ENCODE measurements at places on chromosomes 4 and X. TPM values are rescaled to one million over a fixed set of nuclear protein-coding genes. Genes with fewer than 3 reads are reported as not detected.

The VCX2 gene
- not detected for polyA plus RNA-seq

The ZCCHC12 gene
- polyA plus RNA-seq = 0.45 TPM

The TBC1D19 gene
- polyA plus RNA-seq = 19.8 TPM

The LUZP4 gene
- not detected for polyA plus RNA-seq

The MAGEA2 gene
- not detected for polyA plus RNA-seq

The MAGEE2 gene
- polyA plus RNA-seq = 0.73 TPM

The DSPP gene
- not detected for polyA plus RNA-seq

The RAB41 gene
- polyA plus RNA-seq = 1.3 TPM

DNA sequence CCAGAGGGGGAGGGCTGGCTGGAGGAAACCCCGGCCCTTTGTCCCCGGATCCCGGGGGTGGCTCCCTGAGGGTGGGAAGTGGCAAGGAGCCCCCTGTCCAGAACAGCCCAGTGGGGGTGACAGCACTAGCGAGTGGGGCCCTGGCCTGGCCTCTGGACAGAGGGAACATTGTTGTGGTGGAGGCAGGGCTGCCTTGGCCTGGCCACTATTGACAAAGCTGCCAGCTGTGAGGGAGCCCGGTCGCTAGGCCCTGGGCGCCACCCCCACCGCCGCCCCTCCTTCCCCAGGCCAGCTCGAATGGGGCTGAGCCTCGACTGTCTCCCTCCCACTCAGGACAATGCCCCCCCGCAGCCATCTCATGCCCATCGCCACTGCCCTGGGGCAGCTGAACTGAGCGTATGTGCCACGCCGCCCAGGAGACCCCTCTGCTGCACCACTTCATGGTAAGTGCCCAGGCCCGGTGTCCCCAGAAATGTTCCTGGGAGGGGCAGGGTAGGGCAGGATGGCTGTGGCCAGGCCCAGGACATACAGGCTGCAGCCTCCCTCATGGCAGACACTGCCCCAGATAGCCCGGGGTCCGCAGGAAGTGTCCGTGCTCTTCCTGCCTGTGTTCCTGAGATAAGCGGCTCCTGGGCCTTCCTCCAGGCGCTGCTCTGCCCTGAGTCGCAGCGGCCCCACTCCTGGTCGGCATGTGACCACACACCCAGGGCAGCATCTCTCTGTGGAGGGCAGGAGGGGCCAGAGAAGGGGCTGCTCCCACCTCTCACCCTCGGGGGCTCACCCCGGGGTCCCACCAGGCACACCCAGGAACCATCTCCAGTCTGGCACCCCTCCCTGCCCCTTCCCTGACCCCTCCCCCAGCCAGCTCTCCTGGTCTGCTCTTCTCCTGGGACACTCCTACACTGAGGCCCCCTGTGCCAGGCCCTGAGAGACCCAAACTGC lies 1.4 kb downstream of the PLXNB3 start:
- DNase-seq = no peak

GRCh38 chr4:147963839-147964238 lies 232.0 kb downstream of the ARHGAP10 start:
- DNase-seq = no peak

DNA sequence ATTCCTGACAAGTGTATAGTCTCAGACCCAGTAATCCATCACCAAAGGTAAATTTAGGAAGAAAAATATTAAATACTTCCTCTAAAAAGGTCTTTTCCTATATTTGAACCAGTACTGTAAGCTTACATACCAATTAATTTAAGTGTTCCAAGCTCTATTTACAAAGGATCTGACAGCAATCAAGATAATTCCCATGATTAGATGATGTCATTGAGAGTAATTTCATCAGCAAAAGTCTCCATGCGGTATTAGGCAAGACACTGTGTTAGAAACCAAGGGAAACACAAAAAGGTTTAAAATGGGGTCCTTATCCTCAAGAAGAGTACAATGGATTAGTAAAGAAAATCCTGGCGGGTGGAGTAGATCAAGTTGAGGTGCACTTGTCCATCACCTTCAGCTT lies 198.5 kb downstream of the PRDM5 start:
- no peak for DNase-seq

DNA sequence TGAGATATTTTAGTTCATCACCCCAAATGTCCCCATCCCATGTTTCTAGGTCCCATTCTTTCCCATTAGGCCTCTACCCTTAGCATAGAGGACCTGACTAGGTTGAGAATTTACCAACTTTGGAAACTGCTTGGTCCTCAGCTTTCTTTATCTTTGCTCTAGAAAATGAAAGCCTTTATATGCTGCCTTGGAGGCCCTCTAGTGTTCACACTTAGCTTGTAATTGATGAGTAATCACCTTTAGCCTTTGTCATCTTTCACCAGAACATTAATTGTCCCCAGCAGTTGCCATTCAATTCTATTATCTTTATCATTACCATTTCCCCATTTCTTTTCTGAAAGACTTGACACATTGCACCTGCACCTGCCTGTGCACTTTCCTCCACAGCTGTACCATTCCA lies 589.2 kb upstream of the NR3C2 start:
- no peak for DNase-seq

DNA sequence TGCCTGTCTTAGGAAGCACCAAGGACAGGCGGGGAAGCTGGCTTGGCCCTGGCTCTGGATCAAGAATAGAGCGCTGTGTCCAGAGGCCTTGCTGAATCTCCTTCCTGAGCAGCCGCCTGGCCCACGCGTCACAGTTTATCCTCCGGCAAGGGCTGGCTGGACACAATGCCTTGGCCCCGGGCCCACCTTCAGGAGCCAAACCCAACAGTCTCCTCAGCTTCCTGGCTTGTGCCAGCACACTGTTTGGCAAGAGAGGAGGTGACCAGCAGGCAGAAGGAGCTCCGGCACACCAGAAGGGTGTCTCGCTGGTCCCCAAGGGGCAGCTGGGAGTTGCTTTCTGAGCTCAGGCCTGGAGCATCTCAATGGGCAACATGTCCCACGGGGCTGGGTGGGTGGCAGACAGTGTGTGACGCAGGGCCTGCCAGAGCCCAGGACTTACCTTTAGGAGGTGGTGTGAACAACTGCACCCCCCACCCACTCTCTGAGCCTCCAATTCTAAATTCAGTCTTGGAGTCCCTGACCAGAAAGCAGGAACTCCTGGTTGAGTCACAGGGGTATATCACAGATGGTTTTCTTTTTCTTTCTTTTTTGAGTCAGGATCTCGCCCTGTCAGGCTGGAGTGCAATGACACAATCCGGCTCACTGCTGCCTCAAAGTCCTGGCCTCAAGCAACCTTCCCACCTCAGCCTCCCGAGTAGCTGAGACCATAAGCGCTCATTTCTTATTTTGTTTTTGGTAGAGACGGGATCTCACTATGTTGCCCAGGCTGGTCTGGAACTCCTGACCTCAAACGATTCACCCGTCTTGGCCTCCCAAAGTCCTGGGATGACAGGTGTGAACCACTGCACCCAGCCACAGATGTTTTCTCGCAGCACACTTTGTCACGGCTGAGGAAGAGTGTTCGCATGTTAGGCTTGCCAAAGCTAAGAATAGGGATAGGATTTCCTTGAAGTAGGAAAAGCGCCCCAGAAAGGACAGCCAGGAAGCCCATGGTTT lies 361.2 kb downstream of the BCOR start:
- DNase-seq = no peak

- DNase-seq = peak; percentile 29
These were observed at the start of gene PGRMC2 for GRCh38 chr4:128287141-128287870. Gene PGRMC2 (minus strand): TSS chr4:128287813. CDS start chr4:128287790, 23 bp downstream.

GRCh38 chr4:68401231-68401630 lies 46.0 kb upstream of the TMPRSS11E start:
- DNase-seq = no peak

DNA sequence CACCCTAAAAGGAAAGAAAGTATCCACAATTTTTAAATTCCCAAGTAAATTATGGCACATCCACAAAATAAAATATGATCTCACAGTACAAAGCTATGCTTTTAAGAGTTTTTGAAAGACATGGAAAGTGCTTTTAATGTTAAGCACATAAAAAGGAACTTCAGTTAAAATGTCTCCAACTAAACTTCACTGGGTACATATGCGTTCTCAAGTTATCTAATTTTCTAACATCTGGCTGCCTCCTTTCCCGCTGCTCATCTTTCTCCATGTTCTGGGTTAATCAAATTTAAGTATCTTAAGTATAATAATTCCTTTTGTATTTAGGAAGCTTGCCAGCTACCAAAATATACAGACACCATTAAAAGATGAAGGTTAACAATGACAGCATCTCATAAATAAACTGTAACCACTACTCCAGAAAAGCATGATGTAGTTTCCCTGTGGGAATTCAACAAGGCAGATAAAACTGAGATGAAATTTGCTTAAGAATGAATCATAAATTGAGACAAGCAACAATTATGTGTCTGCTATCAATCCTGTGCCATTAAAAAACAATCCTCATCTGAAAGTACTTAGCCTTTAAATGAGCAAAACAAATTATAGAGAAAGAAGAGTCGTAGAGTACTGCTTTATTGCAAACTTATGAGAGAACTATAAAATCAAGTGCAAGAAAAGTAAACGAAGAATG lies 25.1 kb downstream of the PRSS12 start:
- peak; percentile 34 for DNase-seq

DNA sequence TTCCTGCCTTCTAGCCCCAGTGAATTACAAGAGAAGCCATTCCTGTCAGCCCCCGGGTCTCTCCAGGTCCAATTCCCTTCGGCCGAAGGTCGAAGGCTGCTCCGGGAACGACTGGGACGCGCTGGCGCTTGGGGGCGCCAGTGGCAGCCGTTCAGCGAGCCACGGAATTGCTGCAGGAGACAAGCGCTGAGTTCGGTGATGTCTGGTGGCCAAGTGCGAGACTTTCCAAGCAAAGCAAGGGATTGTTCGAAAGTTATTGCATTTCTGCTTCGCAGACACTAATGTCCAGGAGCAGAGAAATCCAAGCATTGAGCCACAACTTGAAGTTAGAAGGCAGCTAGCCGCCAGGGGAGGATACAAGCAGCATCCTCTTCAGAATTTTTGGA lies 1.1 kb upstream of the DKK2 start:
- DNase-seq = no peak

GRCh38 chrX:150456466-150456865 lies 93.3 kb downstream of the MAMLD1 start:
- DNase-seq = no peak

- DNase-seq = no peak
These were observed 26.5 kb upstream of the SORCS2 start for GRCh38 chr4:7165874-7166201.

DNA sequence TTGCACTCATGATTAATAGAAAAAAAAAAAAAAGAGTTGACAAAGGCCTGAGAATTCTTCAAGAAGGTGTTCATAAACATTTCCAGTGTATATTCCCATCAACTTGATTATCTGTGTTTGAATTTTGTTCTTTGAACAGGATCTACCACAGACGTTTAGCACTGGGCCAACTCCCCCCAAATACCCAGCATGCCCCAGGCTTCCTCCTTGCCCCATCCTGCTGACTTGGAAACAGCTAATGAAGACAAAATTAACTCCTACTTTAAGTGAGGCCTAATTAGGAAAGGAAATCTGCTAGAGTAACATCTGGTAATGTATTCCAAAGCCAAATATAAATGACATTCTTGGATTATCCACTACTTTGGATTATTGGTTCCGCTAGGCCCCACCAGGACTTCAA lies 52.5 kb downstream of the PPARGC1A start:
- DNase-seq = no peak

DNA sequence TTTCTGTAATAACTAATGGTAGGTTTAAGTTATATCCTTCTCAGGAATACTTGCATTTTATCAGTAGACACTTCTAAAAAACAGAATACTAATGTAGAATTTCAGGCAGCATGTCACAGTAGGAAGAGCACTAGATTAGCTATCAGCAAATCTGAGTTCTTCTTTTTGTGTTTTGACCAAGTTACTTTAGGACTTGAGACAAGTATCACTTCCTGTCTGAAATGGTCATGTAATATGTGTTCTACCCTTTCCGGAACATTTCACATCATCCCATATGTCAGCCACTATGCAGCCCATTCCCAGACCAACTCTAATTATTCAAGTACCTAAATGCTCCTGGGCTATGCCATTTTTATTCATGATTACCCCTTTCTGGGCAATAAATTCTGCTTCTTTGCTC lies 401.8 kb upstream of the RPS6KA3 start:
- DNase-seq = no peak

DNA sequence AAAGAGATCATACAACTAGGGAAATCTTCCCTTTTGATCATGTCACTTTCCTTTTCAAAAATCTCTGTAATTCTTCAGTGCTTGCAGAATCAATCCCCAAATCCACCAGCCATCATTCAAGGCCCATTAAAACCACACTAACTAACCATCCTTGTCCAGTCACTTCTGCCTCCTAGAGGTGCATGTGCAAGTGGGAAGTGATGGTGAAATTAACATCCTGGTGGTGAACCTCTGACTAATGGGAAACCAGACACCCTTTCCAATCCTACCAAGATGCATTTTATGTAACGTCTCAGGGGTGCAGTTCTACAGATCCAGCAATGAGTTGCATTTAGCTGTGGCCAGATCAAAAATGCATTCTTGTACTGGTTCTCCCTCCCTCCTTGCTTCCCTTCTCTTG lies 341.8 kb downstream of the RAPGEF2 start:
- DNase-seq = no peak

DNA sequence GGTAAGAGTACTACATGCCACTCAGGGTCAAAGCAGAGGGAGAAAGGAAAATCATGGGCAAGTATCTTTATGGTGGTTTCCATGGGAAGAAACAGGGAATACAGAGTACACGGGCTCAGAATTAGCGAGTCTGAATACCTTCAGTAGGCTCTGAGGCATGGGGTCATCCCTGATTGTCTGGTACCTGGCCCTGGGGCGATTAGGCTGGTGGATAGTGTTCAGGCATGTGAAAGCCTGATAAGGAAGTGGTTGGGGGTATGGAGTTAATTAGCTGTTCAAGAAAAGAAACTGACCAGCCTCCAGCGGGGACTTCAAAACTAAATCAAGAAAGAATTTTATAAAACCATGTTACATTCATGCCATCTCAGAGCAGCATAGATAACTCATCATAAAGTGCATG lies 518.8 kb downstream of the RAB28 start:
- no peak for DNase-seq

DNA sequence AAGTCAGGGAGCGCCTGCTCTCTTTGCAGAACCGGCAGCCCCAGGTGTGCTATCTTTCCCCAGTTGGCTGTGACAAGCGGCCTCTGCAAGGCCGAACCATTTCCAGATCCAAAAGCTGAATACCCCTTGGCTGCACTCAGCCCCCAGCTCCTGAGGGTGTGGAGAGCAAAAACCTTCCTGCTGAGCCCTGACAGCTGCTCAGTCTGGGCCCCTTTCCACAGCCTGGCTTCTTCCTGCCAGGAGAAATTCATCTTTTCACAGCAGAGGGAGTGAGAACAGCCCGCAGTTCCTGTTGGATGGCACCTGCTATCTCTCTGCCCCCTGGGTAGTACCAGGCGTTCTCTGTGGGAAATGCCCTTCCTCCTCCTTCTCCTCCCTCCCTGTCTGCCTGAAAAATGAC lies 78.4 kb downstream of the DRD5 start:
- DNase-seq = no peak

- DNase-seq = no peak
These were observed 203.4 kb downstream of the SLC39A8 start for GRCh38 chr4:102141842-102142241.

DNA sequence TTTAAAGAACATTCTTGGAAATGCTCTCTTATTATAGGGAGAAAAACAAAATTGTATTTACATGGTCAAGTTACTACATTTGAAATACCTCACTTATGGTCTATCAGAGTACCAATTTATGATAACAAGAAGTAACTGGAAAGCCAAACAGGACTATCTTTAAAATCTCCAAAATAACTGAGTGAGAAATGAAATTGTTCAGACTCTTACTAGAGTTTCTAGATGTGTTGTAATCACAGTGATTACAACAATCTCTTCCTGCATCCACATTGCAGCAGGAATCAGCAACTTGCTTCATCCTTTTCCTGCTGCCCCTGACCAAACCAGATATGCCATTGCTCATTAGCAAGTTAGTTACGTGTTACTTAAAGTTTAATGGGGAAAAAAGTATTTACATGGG lies 245.2 kb upstream of the SMIM31 start:
- DNase-seq = peak; percentile 54

GRCh38 chrX:140292961-140293360 lies 211.9 kb downstream of the SOX3 start:
- no peak for DNase-seq
